Activated CD4-positive, alpha-beta T cell treated with anti-CD3 and anti-CD28 coated beads, Interleukin-2, amount 50 U/mL, for 24 hours (primary cell): ENCODE measurements at places on chromosomes 1 and 21.

- DNase-seq = no peak
Measured at GRCh38 chr1:160129046-160129445, 13.5 kb downstream of the ATP1A2 start.

DNA sequence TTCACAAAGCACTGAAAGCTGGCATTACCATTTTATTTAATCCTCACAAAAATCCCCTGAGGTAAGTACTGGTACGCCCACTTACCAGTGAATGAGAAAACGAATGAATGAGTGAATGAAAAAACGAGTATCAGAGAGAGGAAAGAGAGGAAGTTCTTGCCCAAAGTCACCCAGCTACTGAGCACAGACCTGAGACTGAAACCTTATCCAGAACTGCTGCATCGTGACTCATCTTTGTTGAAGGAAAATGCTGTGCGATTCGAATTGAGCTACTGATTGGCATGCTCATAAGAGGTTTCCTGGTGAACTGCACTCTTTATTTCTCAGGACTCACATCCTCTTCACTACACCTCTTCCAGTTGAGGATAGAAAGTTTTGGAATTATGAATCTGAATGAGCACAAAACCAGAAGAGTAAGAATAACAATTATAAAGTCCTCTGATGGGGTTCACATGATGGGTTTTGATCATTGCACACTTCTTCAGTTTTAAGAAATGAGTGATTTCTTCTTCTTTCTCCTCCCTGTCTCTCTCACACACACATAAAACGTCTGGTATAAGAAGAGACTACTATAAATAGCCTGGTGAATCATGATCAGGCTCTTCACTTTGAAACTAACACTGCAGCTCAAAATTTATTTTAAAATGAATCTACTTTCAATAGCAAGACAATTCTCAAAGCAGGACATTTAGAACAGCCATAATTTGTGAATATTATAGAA lies 32.1 kb downstream of the IL12RB2 start:
- DNase-seq = peak; percentile 59

DNA sequence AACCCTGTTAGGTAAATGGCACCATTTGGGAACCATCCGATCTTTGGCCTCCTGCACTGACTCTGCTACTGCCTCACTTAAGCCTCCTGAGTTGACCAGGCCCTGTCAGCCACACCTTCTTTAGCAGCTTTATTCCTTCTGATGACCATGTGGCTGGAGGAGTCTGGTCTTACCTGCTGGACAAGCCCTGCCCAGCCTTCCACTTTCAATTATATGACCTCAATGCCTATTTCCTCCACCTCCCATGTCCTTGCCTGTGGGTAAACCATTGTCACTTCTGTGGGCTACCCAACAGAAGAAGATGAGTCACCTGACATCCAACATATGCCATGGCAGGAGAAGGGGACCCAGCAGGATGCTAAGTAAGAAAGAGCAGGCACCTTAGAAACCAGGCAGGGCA lies 393.8 kb downstream of the NTNG1 start:
- DNase-seq = no peak

GRCh38 chr1:246527402-246528088 lies 20.5 kb upstream of the SMYD3 start:
- no peak for DNase-seq

DNA sequence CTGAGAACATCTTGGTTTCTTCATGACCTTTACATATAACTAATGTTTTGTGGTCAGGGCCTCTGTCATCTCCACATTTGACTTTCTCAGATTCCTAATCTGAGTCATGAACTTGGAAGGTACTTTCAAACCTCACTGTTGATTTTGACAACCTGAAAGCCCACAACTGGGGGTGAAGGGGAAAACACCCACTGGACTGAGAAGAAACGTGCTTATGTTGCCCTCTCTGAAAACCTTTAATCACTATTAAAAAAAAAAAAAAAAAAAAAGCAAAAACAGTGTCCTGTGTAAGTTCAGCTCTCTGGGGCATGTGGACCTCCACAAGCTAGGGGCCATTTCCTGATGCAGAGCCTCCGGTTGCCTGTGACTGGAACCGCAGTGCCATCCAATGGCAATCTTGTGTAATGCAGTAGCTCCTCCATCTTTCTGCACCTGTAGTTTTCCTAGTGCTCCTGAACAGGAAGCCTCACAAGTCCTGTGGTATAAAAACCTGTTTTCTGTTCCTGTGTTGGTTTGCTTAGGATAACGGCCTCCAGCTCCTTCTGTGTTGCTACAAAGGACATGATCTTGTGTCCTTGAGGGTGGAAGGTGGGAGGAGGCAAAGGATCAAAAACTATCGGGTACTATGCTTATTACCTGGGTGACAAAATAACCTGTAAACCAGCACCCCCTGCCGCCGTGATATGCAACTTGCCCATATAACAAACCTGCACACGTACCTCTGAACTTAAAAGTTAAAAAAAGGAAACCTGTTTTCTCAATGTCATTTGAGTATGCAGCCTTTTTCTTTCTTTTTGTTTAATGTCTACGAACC lies 124.5 kb downstream of the ZNF648 start:
- DNase-seq = no peak

DNA sequence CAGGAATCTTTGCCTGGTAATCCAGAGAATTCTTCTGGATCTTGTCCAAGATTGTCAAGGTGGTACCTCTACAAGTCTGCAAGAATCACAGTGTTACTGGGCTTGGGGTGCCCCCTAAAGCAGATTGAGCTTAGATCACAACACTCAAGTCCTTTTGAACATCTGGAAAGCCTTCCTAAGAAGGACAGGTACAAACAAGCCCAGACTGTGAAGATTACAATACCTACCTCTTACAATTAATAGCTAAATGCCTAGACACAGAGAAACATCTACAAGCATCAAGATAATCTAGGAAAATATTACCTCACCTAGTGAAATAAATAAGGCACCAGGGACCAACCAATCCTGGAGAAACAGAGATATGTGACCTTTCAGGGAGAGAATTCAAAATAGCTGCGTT lies 17.5 kb upstream of the IL20 start:
- no peak for DNase-seq

GRCh38 chr1:180228648-180229482 lies 1.2 kb upstream of the LHX4 start:
- DNase-seq = no peak

DNA sequence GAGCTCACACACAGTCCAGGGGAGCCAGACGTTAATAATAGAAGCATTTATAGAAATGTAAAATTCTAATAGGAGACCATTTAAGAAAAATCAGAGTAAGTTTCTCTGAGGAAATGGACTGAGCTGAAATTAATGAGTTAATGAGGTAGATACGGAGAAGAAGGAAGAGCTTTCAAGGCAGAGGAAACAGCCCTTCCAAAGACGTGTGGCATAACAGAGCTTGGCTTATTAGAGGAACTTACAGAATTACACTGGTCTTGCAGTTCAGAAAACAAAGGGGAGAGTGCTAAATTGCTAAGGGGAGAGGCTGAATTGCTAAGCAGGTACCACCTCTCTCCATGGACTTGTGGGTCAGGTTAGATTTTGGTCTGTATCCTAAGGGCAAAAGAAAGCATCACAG lies 8.2 kb upstream of the PIGK start:
- DNase-seq = no peak
